Activated CD8-positive, alpha-beta memory T cell treated with anti-CD3 and anti-CD28 coated beads for 4 hours (primary cell): ENCODE measurements at places on chromosomes 12 and 14.

- no peak for DNase-seq
Measured at GRCh38 chr12:78611504-78611903, 253.1 kb upstream of the SYT1 start.

- no peak for DNase-seq
Measured at GRCh38 chr12:92465786-92466295, 236.9 kb upstream of the PLEKHG7 start.

DNA sequence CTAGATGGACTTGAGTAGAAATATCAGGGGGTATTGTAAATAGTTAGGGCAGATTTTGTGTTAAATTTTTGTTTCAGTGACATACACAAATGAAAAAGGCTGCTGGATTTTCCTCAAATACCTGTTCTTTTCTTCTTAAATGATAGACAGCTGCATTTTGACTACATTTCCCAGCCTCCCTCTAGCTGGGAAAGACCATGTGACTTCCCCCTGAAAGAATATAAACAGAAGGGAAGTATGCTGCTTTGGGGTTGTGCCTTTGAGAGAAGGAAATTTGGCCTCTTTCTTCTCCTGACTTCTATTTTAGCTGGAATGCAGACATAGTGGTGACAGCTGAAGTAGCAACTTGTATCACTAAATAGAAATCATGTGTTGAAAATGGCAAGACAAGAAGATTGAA, 476.1 kb upstream of the SYT1 start:
- DNase-seq: no peak

DNA sequence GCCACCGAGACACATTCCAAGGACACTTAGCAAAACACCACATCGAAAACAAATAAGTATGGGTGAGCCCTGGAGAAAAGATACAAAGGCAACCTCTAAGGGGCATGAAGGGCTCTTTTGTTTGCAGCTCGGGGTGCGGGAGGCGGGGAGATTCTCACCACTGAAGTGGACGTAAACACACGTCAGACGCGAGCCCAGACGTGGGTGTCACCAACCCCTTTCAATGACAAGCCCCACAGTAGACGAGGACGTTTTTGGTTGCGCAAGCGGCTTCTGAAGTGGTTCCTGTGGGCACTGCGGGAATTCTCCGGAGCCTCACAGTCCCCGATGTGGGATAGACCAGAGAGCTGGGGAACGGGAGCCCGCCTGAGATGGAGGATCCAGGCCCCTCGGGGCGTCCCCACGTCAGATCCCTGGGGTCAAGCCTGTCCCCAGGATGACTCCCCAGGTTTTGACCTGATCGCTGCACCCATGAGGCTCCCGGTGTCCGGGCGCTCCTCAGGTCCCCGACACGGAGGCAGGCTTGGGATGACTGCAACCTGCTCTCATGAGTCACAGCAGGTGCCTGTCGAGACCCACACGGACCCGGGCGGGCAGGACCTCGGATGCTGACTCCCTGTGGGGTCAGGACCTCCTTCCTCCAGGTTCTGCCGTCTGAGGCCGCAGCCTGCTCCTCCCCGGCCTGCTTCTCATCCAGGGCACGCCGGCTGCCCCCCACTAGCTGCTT, 20.3 kb upstream of the ADGRD1 start:
- DNase-seq: no peak

DNA sequence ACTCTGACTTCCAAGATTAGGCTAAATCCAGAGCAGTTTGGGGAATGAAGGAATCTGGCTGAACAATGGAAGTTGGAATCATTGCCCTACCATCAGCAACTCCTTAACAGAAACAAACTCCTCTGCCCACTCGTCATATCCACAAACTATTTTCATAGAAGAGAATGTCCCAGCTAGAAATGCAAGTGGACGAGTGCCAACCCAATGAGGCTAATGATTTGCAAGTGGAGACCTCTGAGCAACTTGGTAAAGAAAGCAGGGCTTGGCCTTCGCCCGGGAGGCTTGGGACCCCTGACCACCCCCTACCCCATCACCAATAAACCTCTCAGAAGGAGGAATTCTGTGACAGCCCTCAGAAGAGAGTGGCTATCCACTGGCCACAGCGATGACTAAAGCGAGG, 40.0 kb upstream of the DDX11 start:
- no peak for DNase-seq

- DNase-seq: no peak
Measured at GRCh38 chr12:103806803-103807202, 34.2 kb downstream of the NT5DC3 start.

- no peak for DNase-seq
Measured at GRCh38 chr12:109377139-109377685, 29.5 kb downstream of the MYO1H start.

DNA sequence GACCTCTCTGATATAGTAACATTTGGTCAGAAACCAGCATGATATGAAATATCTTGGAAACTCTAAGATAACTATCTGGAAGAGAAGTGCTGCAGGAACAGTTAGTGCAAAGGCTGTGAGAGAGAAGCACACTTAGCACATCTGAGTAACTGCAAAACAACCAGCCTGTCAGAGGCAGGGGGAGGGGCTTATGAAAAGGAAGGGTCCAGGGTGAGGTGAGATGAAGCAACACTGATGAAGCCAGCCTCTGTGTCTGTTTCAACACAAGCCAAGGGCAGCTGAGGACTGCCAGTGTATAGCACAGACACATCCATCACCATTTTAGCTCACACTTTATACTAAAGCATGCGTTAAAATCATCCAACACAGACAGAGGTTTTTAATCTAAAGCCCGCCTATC, 37.4 kb upstream of the OVCH1 start:
- no peak for DNase-seq

DNA sequence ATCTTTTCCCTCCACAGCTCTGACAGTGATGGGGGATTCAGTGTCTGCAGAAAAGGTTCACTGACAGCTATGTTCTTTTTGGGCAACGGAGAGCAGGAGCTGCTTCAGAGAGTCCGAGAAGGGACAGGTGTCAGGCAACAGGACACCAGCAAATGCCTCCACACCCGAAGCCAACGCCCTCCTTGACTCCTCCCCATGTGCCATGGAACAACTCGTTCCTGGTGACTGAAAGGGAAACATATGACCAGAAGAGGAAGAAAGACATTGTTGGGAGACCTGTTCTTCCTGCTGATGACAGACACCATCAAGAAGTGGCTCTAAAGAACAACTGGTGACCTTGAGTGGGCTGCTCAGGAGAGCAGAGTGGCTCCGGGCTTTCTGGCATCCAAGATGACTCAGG, 172.3 kb upstream of the NOS1 start:
- no peak for DNase-seq

DNA sequence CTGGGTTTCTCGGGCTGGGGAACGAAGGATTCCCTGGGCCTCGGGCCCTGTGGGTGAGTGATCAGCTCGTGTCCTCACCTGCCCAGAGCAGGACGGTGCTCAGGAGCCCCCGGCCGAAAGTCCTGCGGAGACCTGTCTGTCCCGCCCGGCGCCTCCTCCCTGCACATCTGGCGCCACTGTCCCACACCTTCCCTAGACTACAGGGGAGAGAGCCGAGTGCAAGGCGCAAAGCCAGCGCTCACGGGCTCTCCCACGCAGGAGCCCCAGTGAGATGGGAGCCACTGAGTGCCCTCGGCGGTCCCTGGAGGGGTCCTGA, 13.1 kb upstream of the TEX22 start:
- DNase-seq: no peak

- no peak for DNase-seq
Measured at GRCh38 chr12:68279227-68280054, 26.0 kb upstream of the IL22 start.

DNA sequence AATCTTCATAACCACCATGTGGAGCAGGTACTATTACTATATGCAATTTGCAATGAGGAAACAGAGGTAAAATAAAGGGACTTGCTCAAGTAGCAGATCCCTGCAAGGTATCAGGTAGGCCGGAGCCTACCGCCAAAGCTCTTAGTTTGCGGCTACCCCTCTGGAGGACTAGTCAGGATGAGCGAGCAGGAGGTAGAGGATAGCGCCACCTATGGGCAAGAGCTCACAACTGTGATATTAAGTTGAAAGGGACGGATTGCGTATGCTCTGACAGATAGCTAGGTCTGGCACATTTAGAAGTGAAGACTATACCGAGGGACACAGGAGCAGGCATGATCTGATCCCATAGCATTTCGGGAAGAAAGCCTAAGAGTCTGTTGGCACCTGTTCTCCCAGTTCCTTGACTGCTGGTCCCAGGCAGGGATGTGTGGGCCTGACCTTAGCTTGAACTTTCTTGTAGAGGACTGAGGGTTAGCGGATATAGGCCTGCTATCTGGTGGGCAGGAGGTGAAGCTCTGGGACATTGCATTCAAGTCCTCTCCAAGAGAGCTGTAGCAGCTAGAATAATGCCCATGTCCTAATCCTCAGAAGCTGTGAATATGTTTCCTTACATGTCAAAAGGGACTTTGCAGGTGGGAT, 48.0 kb downstream of the SLC17A8 start:
- DNase-seq: no peak

GRCh38 chr14:105171004-105171673, 2.6 kb upstream of the JAG2 start:
- DNase-seq: no peak

GRCh38 chr12:1501001-1501400, 93.4 kb downstream of the FBXL14 start:
- no peak for DNase-seq

GRCh38 chr12:2652401-2653081, 142.2 kb upstream of the FKBP4 start:
- no peak for DNase-seq

- DNase-seq: no peak
Measured at GRCh38 chr12:43436597-43436996, 115.4 kb downstream of the ADAMTS20 start.

GRCh38 chr12:51349026-51349425, 2.5 kb upstream of the CELA1 start:
- no peak for DNase-seq

- no peak for DNase-seq
Measured at GRCh38 chr12:79638490-79638889, 52.3 kb downstream of the PAWR start.

- DNase-seq: no peak
Measured at GRCh38 chr12:111445726-111446581, 40.2 kb downstream of the SH2B3 start.

DNA sequence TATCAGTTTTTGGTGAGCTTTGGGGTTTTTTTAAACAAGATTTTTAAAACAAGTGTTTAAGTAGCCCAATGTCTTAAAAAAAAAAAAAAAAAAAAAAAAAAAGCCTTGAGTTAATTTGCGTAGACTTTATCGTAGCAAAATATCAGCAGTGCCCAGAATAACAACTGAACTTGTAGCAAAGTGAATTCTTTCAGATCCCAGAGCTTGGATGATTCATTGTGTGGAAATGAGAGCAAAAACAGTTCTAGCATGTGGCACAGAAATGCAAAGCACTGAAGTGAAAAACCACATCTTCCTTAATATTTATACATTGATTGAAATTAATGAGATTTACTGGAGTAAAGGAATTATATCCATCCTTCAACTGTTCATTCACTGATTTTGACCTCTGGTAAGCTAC, 258.1 kb downstream of the EGLN3 start:
- no peak for DNase-seq

- DNase-seq: no peak
Measured at GRCh38 chr12:103768467-103769123, 72.4 kb downstream of the NT5DC3 start.

DNA sequence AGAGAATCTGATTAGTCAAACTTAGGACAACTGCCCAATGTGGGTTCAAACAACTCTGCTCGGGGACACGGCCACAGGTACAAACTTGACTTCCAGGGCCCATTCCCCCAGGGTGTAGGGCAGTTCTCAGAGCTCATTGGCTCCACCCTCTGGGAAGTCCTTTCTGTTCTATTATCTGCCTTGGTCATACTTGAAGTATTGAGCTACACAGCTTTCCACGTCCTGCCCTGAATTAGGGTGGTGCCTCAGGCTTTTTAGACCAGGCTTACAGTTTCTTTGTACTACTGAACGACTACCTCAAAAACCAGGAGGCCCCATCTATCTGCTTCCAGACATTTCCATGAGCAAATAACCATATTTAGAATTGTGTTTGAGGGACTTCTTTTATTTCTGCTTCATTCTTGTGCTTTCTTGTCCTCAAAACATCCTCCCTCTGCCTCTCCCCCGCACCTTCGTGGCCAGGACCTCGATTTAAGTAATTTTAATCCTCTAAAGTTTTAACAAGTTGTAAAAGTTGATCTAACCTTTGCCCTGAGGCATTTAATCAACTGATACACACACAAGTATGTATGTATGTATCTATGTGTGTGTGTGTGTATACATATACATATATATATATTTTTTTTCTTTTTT, 281.7 kb upstream of the AMIGO2 start:
- DNase-seq: peak; percentile 25

GRCh38 chr12:103852498-103852997, 11.5 kb upstream of the NT5DC3 start:
- no peak for DNase-seq

DNA sequence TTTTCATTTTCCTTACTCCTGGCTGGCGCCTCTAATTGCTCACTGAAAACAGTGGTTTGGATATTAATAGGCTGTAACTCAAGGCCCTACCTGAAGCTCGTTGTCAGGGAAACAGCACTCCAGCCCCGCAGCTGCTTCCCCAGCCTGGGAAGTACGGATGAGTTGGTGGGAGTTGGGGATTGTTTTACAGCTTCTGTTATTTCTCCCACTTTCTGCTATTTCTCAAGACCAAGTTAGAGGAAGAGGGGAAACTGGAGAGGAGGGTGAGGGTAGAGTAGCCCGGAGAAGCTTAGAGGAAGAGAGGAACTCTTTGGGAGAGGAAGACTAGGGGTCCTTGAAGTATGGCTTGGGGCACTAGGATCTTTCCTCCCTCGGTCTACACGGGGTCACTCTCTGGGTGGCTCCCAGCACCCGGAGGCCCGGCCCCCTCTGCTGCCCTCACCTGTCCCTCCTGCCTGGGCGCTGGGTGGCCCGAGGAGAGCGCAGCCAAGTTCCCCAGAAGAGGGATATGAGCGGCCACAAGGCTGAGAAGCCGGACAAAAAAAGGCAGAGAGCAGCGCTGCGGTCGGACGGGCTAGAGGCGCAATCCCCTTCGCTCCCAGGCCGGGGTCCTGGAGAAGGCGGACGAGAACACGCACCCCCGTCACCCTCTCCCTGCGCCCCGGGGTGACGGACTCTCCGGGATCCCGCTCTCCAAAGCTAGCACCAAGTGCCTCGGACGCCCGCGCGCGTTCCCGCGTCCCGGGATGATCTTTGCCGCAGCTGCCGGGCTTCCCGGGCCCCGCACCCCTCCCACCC, 671 bp downstream of the SPTB start:
- DNase-seq: no peak

DNA sequence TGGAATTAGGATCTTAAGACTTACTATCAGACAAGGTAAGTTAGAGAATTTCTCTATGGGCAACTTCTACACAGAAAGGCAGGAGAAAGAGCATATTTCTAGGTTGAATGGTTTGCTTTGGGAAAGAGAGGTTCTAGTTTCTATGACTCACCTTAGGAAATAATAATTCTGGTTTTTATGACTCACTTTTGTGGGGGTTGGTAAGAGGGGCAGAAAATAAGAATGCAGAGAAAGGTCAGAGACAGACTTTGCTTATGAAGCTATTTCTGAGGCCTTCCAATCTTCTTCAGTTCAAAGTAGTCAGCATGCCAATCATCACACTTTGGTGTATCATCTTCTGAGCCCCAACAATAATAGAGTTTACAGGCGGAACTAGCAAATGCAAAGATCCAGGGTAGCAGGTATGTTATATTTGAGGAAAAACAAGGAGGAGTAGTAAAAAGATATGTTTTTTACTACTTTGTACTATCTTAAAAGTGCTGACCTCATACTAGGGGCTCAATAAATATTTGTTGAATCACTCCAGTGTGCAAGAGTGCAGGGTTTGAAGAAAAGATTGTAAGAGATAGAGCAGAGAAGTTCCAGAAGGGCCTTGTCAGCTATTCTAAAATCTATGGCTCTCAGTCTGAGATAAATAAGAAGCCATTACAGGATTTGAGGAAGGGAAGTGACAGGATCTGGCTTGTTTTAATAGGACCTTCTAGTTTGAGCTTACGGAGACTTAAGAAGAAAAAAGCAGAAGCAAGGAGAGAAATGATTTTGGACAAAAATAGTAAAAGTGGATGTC, 56.7 kb upstream of the LRFN5 start:
- DNase-seq: no peak
